ENCODE measurements at places on chromosomes 7 and 10.

DNA sequence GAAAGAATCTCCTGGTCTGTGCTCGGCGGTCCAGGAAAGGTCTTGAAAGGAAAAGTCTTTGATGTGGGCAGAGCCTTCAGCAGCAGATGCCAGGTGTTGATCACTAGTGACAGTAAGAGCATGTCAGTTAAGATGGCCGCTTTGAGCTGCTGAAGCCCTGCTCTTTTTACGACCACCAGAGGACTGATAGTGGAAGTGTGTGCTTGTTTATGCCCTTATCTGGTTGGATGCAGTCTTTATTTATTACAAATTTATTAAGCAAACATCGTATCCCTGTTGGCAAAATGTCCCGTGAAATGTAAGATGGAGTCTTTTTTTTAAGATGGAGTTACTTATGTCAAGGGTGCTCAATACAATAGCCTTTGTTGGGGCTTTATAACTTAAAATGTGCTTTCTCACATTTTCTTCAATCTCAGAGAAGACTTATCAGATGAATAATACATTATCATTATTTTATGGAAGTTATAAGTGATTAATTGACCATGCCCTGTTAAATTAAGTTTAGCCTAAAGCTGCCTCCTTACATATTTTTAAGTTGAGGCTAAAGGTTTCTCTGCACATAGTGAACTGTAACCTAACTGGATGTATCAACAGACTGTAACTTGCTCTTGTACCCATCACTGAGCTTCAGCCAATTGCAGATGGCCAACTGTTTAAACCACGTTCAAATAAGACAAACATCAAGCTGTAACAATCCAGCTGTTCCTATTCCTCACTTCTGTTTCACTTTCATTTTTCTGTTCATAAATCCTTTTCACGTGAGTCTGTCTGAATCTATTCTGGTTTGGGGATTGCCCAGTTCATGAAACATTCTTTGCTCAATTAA, 97.4 kb upstream of the PIK3CG start:
- peak overlapping the region; percentile 82 for H3K4me3 ChIP-seq
- DNase-seq: no peak
- no peaks in the 10 kb centered on the region for H3K27me3 ChIP-seq
- H3K4me1 ChIP-seq: peaks cover 26% of the 10 kb centered on the region
- H3K36me3 ChIP-seq: peaks cover 2% of the 10 kb centered on the region
- peak overlapping the region; percentile 87 for H3K27ac ChIP-seq

DNA sequence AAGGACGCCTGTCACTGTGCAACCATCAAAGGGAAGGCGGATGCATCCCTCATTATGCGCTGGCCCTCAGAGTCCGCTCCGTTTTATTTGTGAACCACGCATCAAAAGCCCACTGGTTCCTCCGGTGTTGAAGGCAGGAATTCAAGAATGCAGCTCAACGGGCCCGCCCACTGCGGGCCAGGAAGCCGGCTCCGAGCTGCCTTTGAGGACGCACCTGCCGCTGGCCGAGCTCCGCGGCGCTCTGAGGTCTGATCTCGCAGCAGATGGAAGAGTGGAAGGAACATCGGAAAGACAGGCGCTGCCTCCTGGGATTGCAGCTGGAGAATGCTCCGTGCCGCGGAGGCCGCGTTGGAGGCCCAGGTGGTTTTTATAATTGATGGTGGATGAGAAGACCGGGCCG, 56.9 kb upstream of the ADGRA1 start:
- H3K4me1 ChIP-seq: no peaks in the 10 kb centered on the region
- peaks cover 24% of the 10 kb centered on the region for H3K27me3 ChIP-seq
- no peak overlapping the region for H3K27ac ChIP-seq
- DNase-seq: no peak
- H3K36me3 ChIP-seq: no peaks in the 10 kb centered on the region
- no peak overlapping the region for H3K4me3 ChIP-seq

DNA sequence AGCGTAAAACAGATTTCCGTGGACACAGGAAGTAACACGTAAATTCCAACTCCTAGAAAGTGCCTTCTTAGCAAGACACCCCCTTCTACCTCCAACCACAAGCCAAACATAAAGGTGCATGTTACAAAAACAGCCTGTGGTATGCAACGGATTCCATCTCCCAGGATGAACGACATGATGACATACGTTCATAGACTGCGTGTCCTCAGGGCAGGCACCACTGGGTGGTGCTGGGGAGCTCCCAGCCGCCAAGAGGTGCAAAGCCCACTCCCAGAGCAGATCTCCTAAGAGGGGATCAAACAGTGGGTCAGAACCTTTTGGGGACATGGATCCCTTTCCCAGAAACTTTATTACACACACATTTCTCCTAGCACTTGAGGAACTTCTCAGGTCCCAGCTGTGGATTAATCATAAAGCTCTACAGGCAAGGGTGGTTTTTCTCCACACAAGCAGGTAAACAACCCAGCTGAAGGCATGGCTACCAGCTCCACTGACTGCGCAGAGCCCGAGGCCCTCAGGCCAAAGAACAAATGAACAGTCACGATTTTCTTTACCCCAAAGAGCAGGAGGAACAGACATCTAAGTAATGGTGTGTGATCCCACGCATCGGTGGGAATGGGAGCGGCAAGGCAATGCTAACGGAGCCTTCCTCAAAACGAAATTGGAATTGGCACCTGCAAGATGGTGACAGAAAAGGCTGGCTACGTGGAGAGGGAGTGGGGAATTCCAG, 13.8 kb downstream of the PSAP start:
- peak overlapping the region; percentile 21 for H3K4me3 ChIP-seq
- H3K4me1 ChIP-seq: peaks cover 45% of the 10 kb centered on the region
- no peaks in the 10 kb centered on the region for H3K27me3 ChIP-seq
- H3K36me3 ChIP-seq: peaks cover 6% of the 10 kb centered on the region

DNA sequence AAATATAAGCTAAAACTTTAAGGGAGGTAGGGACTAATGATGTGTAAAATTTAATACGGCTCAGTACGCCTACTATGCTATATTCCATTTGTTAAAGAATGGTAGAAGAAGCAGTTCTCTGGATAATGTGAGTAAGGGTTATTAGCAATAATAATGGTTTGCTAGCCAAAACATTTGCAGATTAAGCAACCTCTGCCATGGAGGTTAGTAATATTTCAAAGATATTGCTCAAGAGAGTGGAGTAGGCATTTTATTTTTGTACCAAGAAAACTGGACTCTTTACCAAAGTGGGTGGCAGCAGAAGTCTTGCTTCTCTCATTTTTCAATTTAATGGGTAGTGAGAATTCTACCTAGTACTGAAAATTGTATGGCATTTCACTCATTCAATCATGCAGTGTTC, 158.9 kb upstream of the TMEM106B start:
- H3K4me3 ChIP-seq: no peak overlapping the region
- no peaks in the 10 kb centered on the region for H3K4me1 ChIP-seq
- H3K27me3 ChIP-seq: peaks cover 33% of the 10 kb centered on the region
- peaks cover 3% of the 10 kb centered on the region for H3K36me3 ChIP-seq
- no peak for DNase-seq

DNA sequence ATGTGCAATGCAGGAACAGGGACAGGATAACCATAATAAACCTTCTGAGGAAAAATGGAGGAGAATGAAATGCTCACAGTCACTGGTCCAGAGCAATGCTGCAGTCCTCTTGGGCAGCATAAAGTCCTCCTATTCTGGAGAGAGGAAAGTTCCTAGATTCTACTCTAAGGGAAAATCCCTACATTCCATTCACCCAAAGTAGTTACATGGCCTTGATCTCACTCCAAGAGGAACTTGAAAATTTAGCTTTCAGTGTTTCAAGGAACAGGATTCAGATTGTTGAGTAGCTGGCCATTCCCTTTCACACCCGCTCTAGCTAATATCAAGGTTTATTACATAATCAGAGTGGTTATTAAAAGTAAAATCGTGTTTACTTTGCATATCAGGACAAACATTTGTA, 168.3 kb downstream of the CHRM2 start:
- no peaks in the 10 kb centered on the region for H3K36me3 ChIP-seq
- H3K27ac ChIP-seq: no peak overlapping the region
- H3K4me3 ChIP-seq: no peak overlapping the region
- H3K4me1 ChIP-seq: no peaks in the 10 kb centered on the region

DNA sequence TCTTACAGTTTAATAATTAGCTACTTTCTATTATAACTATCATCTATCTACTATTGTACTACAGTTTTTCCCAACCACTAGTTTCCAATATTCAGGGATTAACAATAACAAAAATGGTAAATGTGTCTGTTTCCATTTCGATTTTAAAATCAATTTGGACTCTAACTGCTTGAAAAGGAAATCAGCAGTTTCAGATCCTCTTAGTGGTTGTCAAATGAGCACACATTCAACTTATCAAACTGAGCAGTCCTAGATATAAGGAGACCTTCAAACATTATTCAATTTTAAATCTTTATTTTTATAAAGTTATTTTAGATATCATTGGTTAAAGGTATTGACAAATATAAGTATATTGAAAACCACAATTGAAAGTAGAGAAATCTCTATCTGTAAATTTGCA, 46.8 kb upstream of the CD36 start:
- no peak for DNase-seq
- H3K36me3 ChIP-seq: no peaks in the 10 kb centered on the region
- H3K27me3 ChIP-seq: no peaks in the 10 kb centered on the region
- no peak overlapping the region for H3K4me3 ChIP-seq
- no peak overlapping the region for H3K27ac ChIP-seq

DNA sequence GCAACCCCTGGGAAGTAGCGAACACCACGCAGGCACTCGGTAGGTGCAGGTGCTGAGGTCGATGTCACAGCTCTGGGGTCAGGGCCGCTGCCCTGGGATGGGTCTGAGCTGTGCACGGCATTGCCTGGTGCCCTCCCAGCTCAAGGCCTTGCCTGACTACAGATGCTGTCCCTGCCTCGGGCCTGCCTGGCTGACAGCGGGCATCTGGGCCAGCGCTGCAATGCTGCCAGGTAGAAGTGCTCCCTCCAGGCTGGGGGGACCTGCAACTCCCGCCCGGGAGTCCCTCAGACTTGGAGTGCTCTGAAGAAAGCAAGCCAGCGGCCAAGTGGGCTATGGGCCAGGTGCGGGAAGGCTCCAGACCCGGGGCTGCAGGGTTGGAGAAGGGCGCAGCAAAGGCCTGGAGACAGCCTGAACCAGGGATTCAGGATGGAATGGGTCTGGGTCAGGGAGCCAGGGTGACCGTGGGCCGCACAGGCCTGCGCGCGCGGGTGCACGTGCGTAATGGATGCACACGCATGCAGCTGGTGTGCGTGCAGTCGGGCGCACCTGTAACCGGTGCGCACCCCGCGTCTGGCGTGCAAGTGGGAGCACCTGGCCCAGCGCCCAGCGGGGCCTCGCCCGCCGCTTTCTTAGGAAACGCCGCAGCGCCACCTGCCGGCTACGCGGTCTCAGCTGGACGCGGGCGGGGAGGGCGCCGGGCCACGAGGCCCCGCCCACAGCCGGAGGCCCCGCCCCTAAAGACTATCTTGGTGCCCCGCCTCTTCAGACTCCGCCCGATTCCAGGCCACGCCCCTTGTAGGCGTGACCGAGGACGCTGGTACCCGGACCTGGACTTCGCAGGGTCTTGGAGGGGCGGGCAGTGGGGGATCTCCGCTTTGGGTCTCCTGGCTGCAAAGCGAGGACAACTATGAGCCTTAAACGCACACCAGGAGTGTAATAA, 46.7 kb downstream of the MICALL2 start:
- peak; percentile 88 for DNase-seq
- H3K27me3 ChIP-seq: peaks cover 20% of the 10 kb centered on the region
- peak overlapping the region; percentile 77 for H3K4me3 ChIP-seq
- H3K4me1 ChIP-seq: peaks cover 10% of the 10 kb centered on the region
- no peaks in the 10 kb centered on the region for H3K36me3 ChIP-seq

All from T-helper 17 cell (primary cell).